IMR-90 (cell line): ENCODE measurements at places on chromosomes 2 and 18. TPM values are rescaled to one million over a fixed set of nuclear protein-coding genes. Genes with fewer than 3 reads are reported as not detected.

DNA sequence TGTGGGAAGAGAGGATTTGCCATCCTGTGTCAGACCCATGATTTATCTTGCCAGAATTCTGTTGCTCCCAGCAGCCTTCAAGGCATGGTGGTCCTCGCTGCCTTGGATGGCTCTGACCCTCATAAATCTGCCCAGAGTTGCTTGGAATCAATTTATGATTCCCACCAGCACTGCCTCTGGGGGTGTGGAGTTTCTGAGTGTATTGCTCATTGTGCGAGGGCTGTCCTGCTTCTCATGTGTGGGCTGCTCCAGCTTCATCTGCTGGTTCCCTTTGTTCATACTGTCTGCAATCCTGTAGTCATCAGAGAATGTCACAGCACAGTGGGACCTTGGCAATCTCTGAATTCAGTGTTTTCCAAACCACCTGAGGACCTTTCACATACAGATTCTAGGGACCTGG lies 139.8 kb downstream of the CLIP4 start:
- peaks cover 9% of the 10 kb centered on the region for H3K27me3 ChIP-seq
- no peak for DNase-seq
- no peak overlapping the region for H3K4me3 ChIP-seq
- no peak overlapping the region for H3K27ac ChIP-seq
- H3K36me3 ChIP-seq: no peaks in the 10 kb centered on the region

- DNase-seq: no peak
- no peaks in the 10 kb centered on the region for H3K36me3 ChIP-seq
- H3K4me3 ChIP-seq: no peak overlapping the region
- H3K27me3 ChIP-seq: no peaks in the 10 kb centered on the region
Observed at GRCh38 chr2:7014174-7014640, 97.0 kb downstream of the RNF144A start.

GRCh38 chr2:180133736-180134135 lies 126.6 kb upstream of the CWC22 start:
- no peak overlapping the region for H3K4me3 ChIP-seq
- H3K36me3 ChIP-seq: no peaks in the 10 kb centered on the region
- H3K27ac ChIP-seq: no peak overlapping the region
- H3K4me1 ChIP-seq: no peaks in the 10 kb centered on the region
- H3K27me3 ChIP-seq: no peaks in the 10 kb centered on the region

DNA sequence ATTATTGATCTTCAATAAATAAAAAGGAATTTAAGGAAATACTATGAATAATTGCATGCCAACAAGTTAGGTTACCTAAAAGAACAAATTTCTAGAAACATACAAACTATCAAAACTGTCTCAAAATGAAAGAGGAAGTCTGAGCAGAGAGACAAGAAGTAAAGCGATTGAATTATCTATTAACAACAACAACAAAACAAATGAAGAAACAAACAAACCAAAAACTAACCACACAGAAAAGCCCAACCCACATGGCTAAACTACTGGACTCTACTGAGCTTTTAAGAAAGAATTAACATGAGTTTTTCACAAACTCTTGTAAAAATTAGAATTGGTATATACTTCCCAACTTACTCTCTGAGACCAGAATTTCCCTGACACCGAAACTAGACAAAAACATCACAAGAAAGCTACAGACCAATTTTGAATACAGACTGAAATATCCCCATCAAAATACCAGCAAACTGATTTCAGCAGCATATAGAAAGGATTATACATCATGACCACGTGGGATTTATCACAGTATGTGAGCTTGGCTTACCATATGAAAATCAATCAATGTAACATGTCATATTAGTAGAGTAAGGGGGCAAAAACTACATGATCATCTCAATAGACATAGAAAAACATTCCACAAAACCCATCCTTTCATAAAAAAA lies 16.6 kb upstream of the GALNT1 start:
- H3K27ac ChIP-seq: no peak overlapping the region
- H3K4me1 ChIP-seq: no peaks in the 10 kb centered on the region
- DNase-seq: no peak
- no peak overlapping the region for H3K4me3 ChIP-seq
- peaks cover 2% of the 10 kb centered on the region for H3K27me3 ChIP-seq
- H3K36me3 ChIP-seq: no peaks in the 10 kb centered on the region

The GCG gene
- not detected in 2 replicates for total RNA-seq

The LRATD1 gene
- total RNA-seq: 0.18 and 0.28 TPM in 2 replicates
